ENCODE measurements at places on chromosomes 12 and 14.

DNA sequence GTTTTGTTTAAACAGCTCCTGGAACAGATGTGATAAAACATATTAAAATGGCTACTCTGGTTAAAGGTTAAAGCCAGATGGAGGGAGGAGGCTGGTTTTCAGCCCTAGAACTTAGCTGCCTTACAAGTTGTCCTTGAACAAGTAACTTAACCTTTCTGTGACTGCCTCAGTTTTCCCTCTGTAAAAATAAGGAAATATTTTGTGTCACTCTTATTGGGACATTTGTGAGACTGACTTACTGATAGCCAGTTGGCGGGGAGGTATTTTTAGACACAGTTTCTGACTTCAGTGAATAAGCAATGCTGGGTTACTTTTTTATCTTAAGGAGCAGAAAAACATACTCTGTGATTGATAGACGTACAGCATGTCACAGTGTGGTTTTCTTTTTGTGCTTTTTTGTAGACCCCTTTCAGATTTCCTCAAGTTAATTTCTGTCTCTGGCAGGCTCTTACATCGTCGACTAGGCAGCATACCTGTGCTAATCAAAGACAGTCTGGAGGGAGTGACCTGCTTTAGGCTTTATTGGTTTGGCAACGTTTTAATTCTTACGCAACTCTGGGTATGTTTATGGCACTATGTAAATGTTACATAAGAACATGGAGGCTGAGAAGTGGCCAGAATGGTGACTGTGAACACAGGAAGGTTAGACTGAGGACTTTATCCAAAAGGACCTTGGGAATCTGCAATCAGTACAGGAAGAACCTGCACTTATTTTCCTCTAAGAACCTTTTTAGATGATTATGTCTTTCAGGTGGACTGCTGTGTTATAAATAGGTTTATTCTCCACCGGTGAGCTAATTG is 3.3 kb downstream of the ACVR1B start:
- peak; percentile 51 for DNase-seq

DNA sequence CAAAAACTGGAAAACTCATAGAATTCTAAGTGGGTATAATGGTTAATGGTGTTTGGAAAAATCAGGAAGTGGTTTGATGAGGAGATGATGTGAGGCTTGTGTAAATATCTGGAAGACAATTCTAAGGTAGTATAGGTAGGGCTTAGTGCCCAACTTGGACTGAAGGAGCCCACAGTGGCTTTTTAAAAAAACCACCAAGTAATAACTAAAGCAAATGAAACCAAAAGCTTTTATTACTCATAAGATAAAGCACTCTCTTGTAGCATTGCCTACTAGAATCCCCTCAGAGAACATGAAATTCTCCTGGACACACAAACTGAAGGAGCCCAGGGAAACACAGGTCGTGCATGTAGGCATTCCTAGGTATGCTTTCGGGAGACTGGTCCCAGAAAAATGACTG is 324.5 kb downstream of the NELL2 start:
- DNase-seq = no peak

DNA sequence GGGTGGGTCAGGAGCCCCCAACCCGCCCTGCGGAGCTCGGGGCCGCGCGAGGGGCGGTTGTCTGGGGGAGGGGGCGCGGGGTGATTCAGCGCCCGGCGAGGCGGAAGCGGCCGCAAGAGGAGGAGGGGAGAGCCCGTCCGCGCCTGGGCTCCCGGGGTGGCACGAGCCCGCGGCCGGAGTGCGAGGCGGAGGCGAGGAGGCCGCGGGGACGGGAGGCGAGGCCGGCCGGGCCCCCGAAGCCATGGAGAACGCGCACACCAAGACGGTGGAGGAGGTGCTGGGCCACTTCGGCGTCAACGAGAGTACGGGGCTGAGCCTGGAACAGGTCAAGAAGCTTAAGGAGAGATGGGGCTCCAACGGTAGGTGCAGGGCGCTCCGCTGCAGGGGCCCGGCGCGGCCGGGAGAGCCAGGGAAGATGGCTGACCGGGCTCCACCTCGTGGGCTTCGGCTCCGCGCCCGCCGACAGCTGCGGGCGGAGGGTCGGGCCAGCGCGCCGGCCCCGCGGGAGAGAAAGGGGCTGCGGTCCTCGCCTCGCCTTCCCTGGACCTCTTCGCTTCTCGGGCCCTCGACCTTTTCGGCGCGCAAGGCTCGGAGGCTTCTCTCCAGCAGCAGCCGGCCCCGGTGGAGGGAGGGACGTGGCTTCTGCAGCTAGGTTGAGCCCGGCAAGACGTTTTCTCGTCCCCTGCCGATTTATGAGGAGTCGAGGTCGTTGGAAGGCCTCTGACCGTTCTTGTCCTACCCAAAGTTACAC is 677 bp downstream of the ATP2A2 start:
- no peak for DNase-seq

DNA sequence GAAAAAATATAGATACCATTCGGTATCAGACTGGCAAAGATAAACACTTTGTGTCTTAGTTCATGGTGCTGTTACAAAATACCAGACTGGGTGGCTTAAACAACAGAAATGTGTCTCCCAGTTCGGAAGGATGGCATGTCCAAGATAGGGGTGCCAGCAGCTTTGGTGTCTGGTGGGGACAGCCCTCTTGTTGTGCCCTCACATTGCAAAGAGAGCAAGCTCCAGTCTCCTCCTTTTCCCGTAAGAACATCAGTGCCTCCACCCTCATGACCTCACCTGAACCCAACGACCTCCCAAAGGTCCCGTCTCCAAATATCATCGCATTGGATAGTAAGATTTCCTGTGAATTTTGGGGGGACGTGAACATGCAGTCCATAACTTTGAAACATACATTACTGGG is 12.4 kb downstream of the ZBTB42 start:
- DNase-seq = no peak

GRCh38 chr12:53330671-53331070 is 5.5 kb downstream of the SP7 start:
- no peak for DNase-seq

- no peak for DNase-seq
These were observed 52.7 kb upstream of the PZP start for GRCh38 chr12:9260931-9261330.
